ENCODE measurements at places on chromosomes 16 and 17. TPM values are rescaled to one million over a fixed set of nuclear protein-coding genes. Genes with fewer than 3 reads are reported as not detected.

DNA sequence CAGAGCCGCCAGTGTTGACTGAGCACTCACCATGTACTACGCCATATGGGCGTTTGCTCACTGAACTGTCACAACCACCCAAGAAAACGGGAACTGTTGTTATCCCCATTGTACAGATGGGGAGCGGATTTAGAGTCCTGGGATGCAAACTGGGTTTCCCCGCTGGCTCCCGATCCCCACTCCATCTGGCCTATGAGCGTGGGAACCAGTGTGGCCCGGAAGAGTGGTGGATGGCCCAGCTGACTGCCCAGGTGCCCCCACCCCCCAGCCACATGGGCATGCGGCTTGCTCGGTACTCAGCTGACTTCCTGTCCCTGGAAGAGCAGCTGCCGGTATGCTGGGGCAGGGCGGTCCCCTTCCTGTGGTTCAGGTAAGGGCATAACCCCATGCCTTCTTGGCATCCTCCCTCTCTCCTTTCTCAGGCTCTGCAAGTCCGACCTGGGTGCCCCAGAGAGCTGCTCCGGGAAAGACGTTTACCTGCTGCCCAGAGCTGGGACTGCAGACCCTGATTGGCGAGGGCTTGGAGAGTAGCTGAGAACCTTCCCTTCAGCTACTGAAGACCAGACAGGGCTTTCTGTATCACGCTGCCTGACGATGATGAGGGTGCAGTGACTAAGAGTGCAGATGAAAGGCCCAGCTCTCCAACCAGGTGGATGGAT lies 16.2 kb downstream of the SOCS3 start:
- DNase-seq, result peak; percentile 65
- H3K27ac ChIP-seq, result peak overlapping the region; percentile 89
- no peaks in the 10 kb centered on the region for H3K36me3 ChIP-seq

The CACNA1H gene
- total RNA-seq, result not detected

The NECAB2 gene
- not detected for total RNA-seq

- H3K4me3 ChIP-seq, result no peak overlapping the region
- no peaks in the 10 kb centered on the region for H3K4me1 ChIP-seq
- H3K27me3 ChIP-seq, result no peaks in the 10 kb centered on the region
- H3K36me3 ChIP-seq, result no peaks in the 10 kb centered on the region
Observed at GRCh38 chr16:6967796-6968320, 364.8 kb upstream of the RBFOX1 start.

GRCh38 chr17:58358408-58359172 lies 6.6 kb upstream of the SUPT4H1 start:
- peaks cover 6% of the 10 kb centered on the region for H3K36me3 ChIP-seq
- DNase-seq, result no peak
- no peak overlapping the region for H3K27ac ChIP-seq
- H3K4me3 ChIP-seq, result no peak overlapping the region
- no peaks in the 10 kb centered on the region for H3K27me3 ChIP-seq

DNA sequence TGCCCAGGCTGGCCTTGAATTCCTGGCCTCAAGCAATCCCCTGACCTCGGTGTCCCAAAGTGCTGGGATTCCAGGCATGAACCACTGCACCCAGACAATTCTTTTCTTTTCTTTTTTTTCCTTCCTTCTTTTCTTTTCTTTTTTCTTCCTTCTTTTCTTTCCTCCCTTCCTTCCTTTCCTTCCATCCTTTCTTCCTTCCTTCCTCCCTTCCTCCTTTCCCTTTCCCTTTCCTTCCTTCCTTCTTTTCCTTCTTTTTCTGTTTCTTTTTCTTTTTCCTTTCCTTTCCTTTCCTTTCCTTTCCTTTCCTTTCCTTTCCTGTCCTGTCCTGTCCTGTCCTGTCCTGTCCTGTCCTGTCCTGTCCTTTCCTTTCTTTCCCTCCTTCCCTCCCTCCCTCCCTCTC lies 44.6 kb downstream of the PLCG2 start:
- H3K4me3 ChIP-seq, result peak overlapping the region; percentile 80
- peaks cover 99% of the 10 kb centered on the region for H3K4me1 ChIP-seq
- peaks cover 56% of the 10 kb centered on the region for H3K36me3 ChIP-seq
- H3K27ac ChIP-seq, result peak overlapping the region; percentile 97
- DNase-seq, result no peak

DNA sequence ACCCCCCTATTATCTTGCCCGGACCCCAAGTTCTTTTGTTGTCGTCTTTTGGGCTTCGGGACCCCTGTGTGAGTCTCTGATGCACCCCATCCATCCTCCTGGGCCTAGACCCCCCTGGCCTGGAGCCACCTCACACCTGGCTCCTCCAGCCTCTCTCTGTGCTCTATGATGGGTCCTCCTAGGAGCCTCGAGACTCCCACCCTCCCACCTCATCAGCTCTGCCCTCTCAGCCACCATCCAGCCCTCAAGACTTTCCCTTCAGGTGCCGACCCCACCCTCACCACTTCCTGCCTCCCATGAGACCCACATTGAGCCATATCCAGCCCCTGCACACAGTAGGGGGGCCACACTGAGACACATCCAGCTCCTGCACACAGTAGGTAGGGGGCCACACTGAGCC lies 8.7 kb upstream of the ATP2A3 start:
- no peaks in the 10 kb centered on the region for H3K36me3 ChIP-seq
- no peak for DNase-seq
- no peaks in the 10 kb centered on the region for H3K27me3 ChIP-seq
- peaks cover 53% of the 10 kb centered on the region for H3K4me1 ChIP-seq

The OSGIN1 gene
- 1.6 TPM for total RNA-seq

DNA sequence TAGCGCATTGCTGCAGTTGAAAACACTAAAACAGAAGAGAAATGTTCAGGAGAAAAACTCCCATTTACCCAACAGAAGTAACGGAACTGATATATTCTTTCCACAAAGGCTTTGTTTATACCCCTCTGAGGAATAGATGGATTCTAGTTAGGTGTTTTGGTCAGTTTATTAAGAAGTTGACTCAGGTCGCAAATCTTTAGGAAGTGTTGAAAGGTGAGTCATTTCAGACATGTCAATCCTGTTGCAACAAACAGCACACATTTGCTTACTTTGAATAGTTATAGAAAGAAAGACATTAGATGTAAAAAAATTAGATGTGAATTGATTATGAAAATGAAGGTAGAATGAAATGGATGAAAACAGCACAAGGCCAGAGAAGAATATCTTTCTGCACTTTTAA lies 941.0 kb downstream of the KCNJ2 start:
- no peaks in the 10 kb centered on the region for H3K4me1 ChIP-seq
- no peak overlapping the region for H3K4me3 ChIP-seq
- no peaks in the 10 kb centered on the region for H3K27me3 ChIP-seq
- H3K27ac ChIP-seq, result no peak overlapping the region
- no peak for DNase-seq
- H3K36me3 ChIP-seq, result no peaks in the 10 kb centered on the region

The ASPHD1 gene
- 0.12 TPM for total RNA-seq

The ADAMTS18 gene
- total RNA-seq, result not detected

DNA sequence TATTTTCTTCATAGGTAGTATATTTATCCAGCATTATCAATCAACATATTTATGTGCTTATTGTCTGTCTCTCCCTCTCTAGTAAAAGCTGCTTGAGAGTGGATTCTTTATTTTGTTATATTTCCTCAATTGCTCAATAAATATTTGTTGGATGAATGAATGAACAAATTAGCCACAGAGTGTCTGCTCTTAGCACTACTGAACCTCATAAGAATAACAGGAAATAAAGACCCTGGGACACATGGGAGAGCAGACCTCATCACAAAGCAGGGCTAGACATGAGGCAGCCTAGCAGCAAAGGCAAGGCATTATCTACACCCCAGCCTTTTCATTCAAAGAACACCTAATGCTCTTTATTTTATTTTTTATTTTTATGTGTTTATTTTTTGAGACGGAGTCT lies 34.9 kb upstream of the TANC2 start:
- H3K4me3 ChIP-seq, result no peak overlapping the region
- H3K4me1 ChIP-seq, result no peaks in the 10 kb centered on the region
- no peaks in the 10 kb centered on the region for H3K36me3 ChIP-seq
- peaks cover 24% of the 10 kb centered on the region for H3K27me3 ChIP-seq
- no peak overlapping the region for H3K27ac ChIP-seq
- no peak for DNase-seq

GRCh38 chr16:720990-721764 lies at the start of gene ANTKMT:
Gene ANTKMT (plus strand): TSS chr16:721146. CDS start chr16:721275, 129 bp downstream.
- DNase-seq, result peak; percentile 89
- H3K27me3 ChIP-seq, result peaks cover 3% of the 10 kb centered on the region
- H3K4me1 ChIP-seq, result peaks cover 19% of the 10 kb centered on the region
- H3K4me3 ChIP-seq, result peak within 1 kb of the TSS; percentile 80
- peaks cover 3% of the 10 kb centered on the region for H3K36me3 ChIP-seq

The CLEC16A gene
- 53.4 TPM for total RNA-seq

The HCRT gene
- not detected for total RNA-seq

DNA sequence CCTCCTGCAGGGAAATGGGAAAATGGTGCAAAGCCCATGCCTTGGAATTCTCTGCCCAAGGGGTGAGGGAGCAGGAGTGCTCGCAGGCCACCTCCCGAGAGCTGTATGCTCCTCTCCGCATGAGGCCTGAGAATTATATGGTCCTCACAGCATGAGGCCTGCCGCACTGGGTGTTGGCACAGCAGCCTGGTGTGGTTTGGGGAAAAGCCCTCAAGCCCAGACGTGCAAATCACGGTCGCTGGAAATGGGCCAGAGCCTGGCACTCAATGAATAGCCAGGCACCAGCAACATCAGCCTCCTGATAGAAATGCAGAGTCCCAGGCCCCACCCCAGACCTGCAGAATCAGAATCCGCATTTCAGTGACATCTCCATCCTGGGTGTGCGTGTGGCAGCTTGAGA lies 156.4 kb upstream of the FOXF1 start:
- no peak overlapping the region for H3K27ac ChIP-seq
- no peaks in the 10 kb centered on the region for H3K36me3 ChIP-seq
- H3K4me1 ChIP-seq, result no peaks in the 10 kb centered on the region
- peaks cover 60% of the 10 kb centered on the region for H3K27me3 ChIP-seq
- DNase-seq, result no peak

The G6PC1 gene
- total RNA-seq, result not detected

The IGSF6 gene
- total RNA-seq, result 0.29 TPM

- peak within 1 kb of the TSS; percentile 100 for H3K27ac ChIP-seq
- no peaks in the 10 kb centered on the region for H3K27me3 ChIP-seq
- peaks cover 56% of the 10 kb centered on the region for H3K4me1 ChIP-seq
- peak within 1 kb of the TSS; percentile 98 for H3K4me3 ChIP-seq
Observed at GRCh38 chr17:28661635-28662526, at the start of the genes SDF2 and SUPT6H. Gene SDF2 (minus strand): TSS chr17:28661906. CDS start chr17:28661876, 30 bp downstream. Gene SUPT6H (plus strand): TSS chr17:28662205. CDS start chr17:28673402, 11,197 bp downstream.

- no peaks in the 10 kb centered on the region for H3K36me3 ChIP-seq
- no peak overlapping the region for H3K27ac ChIP-seq
- no peak overlapping the region for H3K4me3 ChIP-seq
- H3K4me1 ChIP-seq, result no peaks in the 10 kb centered on the region
- H3K27me3 ChIP-seq, result peaks cover 2% of the 10 kb centered on the region
- no peak for DNase-seq
Observed at GRCh38 chr17:72338847-72339790, 218.3 kb downstream of the SOX9 start.

The TBC1D3 gene
- 4.2 TPM for total RNA-seq

The SKAP1 gene
- 25.3 TPM for total RNA-seq

GRCh38 chr17:8029121-8029520 lies 9.7 kb upstream of the ALOX15B start:
- DNase-seq, result no peak
- no peaks in the 10 kb centered on the region for H3K4me1 ChIP-seq
- H3K27me3 ChIP-seq, result peaks cover 51% of the 10 kb centered on the region
- no peak overlapping the region for H3K4me3 ChIP-seq
- H3K36me3 ChIP-seq, result no peaks in the 10 kb centered on the region

The WNT3 gene
- total RNA-seq, result 1.0 TPM

The KRT15 gene
- not detected for total RNA-seq

The KRT27 gene
- total RNA-seq, result not detected

The IL17C gene
- 0.69 TPM for total RNA-seq

- H3K4me3 ChIP-seq, result no peak overlapping the region
- peaks cover 5% of the 10 kb centered on the region for H3K27me3 ChIP-seq
- no peak overlapping the region for H3K27ac ChIP-seq
- no peaks in the 10 kb centered on the region for H3K36me3 ChIP-seq
- peaks cover 9% of the 10 kb centered on the region for H3K4me1 ChIP-seq
Observed at GRCh38 chr16:57614536-57614935, 13.9 kb upstream of the ADGRG1 start.

The ADGRG3 gene
- total RNA-seq, result not detected

DNA sequence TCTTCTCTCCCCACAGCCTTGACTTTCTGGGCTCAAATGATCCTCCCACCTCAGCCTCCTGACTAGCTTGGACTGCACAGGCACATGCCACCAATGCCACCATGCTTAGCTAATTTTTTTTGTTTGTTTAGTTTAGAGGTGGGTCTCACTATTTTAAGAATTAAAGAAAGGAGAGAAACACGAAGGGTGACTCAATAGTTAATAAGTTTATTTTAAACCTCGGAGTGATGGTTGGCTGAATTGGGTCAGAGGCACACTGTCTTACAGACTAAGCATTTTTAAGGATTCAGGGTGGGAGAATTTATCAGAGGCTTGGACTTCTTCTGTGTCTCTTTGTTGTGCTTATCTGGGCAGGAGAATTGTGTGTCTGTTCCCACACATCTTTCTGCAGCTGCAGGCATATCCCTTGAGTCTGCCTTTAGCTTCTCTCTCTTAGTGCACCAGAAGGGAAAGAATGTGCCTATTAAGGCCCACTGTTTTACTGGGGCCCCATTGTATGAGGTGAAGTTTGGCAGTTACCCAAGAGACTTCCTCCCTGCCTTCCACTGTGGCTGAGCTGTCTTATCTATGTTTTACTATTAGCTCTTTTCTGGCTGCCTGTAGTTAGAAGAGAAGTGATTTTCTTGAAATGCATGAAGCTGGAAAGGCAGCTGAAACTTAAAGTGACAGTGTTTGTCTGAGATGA lies 2172.0 kb downstream of the TP53TG3F start:
- H3K4me3 ChIP-seq, result no peak overlapping the region
- no peaks in the 10 kb centered on the region for H3K36me3 ChIP-seq
- no peaks in the 10 kb centered on the region for H3K4me1 ChIP-seq
- H3K27ac ChIP-seq, result no peak overlapping the region

DNA sequence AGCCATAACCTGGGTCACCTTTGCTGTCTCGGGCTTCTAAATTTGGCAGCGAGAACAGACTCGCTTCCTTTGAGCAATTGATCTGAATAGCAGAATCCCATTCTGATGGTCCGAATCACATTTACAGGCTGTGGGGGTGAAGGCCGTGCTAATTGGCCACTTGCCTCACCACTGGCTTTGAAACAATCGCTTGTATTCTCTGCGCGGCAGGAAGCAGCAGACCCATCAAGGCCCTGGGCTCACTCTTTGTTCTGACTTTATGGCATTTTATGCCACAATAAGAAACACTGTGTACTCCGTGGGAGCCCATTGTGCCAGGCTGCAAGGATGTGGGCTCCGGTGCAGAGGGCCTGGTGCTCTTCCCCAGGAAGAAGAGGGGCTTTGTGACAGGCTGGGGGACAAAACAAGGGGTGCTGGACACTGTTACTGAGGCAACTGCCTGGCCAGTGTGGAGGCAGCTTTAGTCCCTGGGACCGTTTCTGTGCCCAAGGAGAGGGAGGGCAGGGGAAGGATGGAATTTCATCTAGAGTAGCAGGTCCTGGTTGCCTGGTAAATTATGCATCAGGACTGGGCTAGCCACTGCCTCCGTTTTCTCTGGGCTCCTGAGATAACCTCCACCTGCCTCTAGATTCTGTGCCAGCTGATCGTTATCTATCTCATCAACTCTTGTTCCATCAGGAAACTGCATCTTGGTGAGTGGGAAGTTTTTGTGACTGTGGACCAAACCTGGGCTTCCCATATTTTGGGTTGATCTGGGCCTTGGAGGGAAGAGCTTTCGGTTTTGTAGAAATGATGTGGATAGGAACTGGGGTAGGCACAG lies 78.5 kb downstream of the MRC2 start:
- no peak overlapping the region for H3K4me3 ChIP-seq
- H3K27ac ChIP-seq, result no peak overlapping the region
- H3K36me3 ChIP-seq, result no peaks in the 10 kb centered on the region
- DNase-seq, result no peak
- H3K27me3 ChIP-seq, result peaks cover 5% of the 10 kb centered on the region

Data from activated B cell treated with CpG ODN at 0.5 μM for 24 hours (primary cell).